ENCODE measurements at places on chromosomes 6 and 20. TPM values are rescaled to one million over a fixed set of nuclear protein-coding genes. Genes with fewer than 3 reads are reported as not detected.

Gene HLA-DMA
- total RNA-seq: 30.5 TPM

Gene OXT
- total RNA-seq: not detected

Gene MEP1A
- total RNA-seq: not detected

Gene MAK
- total RNA-seq: 0.05 TPM

Gene GSTA2
- total RNA-seq: not detected

Gene C6orf163
- 1.5 TPM for total RNA-seq

Gene ABHD16B
- not detected for total RNA-seq

Gene ULBP3
- 2.9 TPM for total RNA-seq

Gene SLC22A2
- not detected for total RNA-seq

Gene SEMG1
- not detected for total RNA-seq

Gene DSP
- total RNA-seq: 0.08 TPM

Gene OR12D3
- total RNA-seq: not detected

GRCh38 chr6:109706513-109706912 lies 15.4 kb downstream of the FIG4 start:
- no peak for DNase-seq

DNA sequence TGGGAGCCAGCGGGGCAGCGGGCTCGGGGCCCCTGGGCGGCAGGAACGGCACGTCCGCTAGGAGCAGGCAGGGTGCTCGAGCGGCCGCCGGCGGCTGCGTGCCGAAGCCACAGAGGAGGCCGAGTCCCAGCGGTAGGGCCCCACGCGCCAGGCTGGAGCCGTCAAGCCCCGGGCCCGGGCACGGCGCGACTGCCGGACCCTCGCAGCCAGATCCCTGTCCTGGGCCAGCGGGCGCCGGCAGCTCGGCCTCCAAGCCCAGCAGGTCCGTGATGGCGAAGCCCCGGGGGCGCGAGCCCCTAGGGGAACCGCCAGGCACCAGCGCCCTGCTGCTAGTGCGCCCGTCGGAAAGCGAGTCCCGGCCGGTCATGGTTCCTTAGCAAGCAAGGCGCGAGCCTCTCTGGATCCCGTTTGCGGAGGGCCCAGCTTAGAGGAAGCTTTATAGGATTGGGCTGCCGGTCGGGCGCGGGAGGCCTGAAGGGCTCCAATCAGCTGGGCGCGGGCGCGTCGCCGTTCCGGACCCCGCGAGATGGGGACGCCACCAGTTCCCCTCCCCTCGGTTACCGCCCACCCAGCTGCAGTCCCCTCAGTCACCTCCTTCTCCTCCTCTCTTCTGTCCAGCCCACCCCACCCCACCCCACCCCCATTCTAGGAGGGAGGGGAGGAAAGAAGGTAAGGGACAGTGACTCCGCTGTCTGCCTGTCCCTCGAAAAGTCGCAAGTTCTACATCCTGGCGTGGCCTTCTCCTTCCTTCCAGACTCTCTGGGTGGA lies at the start of gene VSX1:
TSS of gene VSX1 (minus strand) at position 412 of the 768 bp plus-strand sequence. CDS start at position 367, 45 bp downstream.
- no peak for DNase-seq

GRCh38 chr6:16058929-16059345 lies 69.9 kb upstream of the MYLIP start:
- DNase-seq: no peak

DNA sequence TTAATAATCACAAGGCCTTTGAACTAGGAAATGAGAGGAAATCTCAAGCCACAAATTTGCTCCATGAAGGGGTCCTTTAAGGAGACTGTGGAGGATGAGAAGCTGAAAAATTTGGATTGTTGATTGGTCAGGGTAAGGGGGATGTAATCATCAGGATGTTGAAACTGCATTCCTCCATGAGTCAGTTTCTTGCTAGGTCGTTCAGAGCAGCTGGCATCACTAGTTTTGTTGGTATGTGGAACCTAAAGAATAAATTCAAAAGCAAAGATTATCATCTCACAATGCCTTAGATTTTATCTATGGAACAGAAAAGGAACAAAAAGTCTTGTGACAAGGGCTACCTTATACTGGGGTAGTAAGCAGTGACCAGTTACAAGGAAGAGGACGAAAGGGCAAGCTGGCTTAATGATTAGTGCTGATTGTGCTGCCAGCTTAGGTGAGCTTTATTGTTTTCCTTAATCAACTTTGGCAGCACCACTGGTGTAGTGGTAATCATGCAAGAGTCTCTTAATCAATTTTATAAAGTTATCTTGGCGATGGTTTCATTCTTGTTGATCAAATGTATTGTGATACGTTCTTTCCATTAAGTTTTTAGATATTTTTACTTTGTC lies 36.6 kb downstream of the CRISP2 start:
- no peak for DNase-seq

GRCh38 chr6:111984081-111984480 lies 69.8 kb upstream of the CCN6 start:
- no peak for DNase-seq

DNA sequence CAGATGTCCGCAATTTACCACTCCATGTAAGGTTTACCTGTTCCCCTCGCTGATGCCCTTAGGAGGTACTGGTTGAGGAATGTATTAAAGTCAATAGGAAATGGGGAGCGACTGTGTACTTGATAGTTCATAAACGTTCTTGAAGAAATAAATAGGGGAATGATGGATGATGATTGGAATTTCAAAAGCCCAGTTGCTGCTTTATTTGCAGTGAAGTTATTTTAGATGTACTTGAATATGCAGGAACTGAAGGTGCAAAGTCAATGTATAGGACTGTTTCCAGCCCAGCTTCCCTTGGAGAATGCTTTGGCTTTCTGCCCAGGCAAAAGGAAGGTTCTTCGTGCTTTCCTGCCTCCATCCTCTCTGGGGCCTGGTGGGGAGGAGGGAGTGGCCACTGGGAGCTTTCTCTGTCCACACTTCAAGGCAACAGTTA lies 19.8 kb downstream of the ADGRF5 start:
- no peak for DNase-seq

DNA sequence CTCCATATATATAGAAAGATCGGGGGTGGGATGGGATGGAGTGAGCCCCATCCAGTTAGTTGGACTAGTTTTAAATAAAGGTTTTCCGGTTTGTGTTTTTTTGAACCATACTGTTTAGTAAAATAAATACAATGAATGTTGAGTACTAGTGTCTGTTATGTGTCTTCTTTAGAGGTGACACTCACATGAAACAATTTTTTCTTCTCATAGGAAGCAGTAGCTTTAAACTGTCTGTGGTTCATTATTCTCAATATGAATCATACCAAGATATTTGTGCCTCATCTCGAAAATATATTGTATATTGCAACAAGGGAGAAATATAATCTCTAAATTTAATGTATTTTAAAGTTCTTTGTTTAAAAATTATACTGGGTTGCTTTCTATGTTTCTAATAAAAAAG lies 33.4 kb downstream of the HSF2 start:
- no peak for DNase-seq

DNA sequence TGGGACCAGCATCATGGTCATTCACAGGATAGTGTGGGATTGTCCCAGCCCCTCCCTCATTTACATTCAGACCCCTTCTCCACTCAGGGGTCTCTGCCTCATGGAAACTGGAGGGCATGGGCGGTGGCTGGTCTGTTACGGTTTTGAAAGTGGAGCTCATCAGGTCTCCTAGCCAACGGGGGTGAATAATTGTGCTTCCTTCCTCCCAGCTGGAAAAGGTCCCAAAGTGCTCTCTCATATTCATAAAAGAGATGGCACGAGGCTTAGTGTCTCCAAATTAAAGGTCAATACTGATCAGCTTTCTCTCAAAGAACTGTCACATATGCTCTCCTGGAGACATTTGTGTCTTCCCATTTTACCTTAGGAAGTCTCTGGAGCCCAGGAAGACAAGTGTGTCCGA lies 19.9 kb downstream of the JARID2 start:
- DNase-seq: no peak

GRCh38 chr20:24694157-24694726 lies 224.8 kb downstream of the SYNDIG1 start:
- peak; percentile 8 for DNase-seq

- no peak for DNase-seq
These were observed 113.9 kb downstream of the PRDM1 start for GRCh38 chr6:106199998-106200397.

- no peak for DNase-seq
These were observed 56.3 kb downstream of the TSHZ2 start for GRCh38 chr20:53028337-53029007.

GRCh38 chr20:48787861-48788375 lies 39.9 kb downstream of the PREX1 start:
- no peak for DNase-seq

DNA sequence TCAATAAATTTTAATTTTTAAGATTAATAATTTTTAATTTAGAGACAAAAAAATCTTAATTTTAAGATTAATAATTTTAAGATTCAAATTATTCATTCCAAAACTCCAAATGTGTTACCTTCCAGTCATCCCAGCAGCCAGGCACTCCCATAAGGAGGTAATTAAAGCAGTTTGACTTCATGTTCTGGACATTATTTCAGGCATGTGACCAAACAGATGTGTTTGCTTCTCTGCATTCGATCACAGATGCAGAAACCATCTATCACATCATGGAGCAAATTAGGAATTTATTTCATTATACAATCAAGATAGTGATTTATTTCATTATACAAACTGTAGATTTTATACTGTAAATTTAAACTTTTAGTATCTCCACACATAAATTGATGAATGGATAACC lies 150.3 kb downstream of the AKAP7 start:
- no peak for DNase-seq

- no peak for DNase-seq
These were observed 87.5 kb downstream of the MEI4 start for GRCh38 chr6:77740380-77740779.

Measured in activated CD8-positive, alpha-beta T cell treated with anti-CD3 and anti-CD28 coated beads, Interleukin-2, amount 10 ng/mL, durations not matched to agents 7 days and 5 days (primary cell).